ENCODE measurements at places on chromosomes 7 and 10.
A peak's percentile ranks its signal among the peaks of the same experiment; 100 is the strongest.

- DNase-seq: no peak
Measured at GRCh38 chr7:95688931-95689495, 83.3 kb upstream of the DYNC1I1 start.

- no peak for DNase-seq
Measured at GRCh38 chr7:113256883-113257531, 138.7 kb upstream of the SMIM30 start.

DNA sequence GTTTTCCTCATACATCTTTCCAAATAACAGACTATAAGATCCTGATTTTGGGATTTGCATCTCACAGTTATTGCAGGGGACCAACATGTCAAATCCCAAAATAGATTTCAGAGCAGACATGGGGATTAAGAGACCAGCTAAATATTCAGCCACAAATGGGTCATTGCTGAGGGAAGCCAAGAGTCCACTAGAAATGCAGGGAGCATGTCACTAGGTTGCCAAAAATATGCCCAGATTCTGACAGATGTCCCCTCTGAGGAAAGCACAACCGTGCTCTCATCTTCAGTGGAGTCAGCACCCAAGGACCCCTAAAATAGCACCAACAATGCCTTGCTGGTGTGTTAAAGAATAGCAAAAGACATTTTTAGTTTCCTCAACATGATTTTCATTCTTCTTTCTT, 56.2 kb upstream of the AGK start:
- no peak for DNase-seq

- no peak for DNase-seq
Measured at GRCh38 chr7:90621125-90621746, 25.1 kb downstream of the CDK14 start.

DNA sequence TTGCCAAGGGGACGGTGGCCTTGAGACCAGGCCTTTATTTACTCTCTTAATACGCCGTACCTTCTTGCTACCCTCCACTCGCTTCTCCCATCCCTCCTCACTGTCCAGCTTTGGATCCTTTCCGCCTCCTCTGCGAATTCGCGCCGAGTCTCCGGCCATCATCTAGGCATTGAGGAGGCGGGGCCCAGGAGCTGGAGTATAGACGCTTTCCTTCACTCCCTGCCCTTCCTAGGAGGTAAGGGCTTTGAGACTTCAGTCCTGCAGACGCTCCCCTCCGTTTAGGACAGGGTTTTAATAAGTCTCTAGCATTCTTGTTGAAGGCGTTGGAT, 538 bp downstream of the TFAM start:
- peak; percentile 26 for DNase-seq

- no peak for DNase-seq
Measured at GRCh38 chr10:21990449-21990848, 13.1 kb downstream of the DNAJC1 start.
